ENCODE measurements at places on chromosomes 7 and 10. TPM values are rescaled to one million over a fixed set of nuclear protein-coding genes. Genes with fewer than 3 reads are reported as not detected.
A peak's percentile ranks its signal among the peaks of the same experiment; 100 is the strongest.

DNA sequence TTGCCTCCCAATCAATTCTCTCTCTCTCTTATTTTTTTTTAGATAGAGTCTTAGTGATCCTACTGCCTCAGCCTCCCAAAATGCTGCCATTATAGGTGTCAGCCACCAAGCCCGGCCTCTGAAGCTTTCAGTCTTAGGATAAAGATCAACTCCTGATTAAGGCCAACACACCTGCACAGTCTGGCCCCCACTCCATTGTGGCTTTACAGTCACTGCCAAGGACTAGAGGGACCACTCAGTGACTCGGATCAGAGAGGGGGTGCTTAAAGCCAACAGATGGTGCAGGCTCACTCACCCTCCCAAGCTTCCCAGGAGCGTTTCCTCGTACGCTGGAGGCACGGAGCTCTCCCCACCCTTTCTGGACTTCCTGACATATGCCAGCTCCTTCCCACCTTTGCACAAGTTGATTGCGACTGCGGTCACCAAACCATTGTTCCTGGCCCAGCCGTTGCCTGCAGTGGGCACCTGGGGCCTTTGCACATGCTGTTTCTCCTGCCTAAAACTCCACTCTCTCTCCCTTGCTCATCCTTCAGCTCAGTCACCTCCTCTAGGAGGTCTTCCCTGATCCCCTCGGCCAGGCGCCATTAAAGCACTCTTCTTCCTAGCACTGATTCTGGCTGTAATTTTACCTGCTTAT is 1.7 kb upstream of the CDH23 start:
- H3K36me3 ChIP-seq, result no peaks in the 10 kb centered on the region
- no peak overlapping the region for H3K4me3 ChIP-seq
- DNase-seq, result no peak
- H3K27ac ChIP-seq, result no peak overlapping the region
- peaks cover 17% of the 10 kb centered on the region for H3K4me1 ChIP-seq

DNA sequence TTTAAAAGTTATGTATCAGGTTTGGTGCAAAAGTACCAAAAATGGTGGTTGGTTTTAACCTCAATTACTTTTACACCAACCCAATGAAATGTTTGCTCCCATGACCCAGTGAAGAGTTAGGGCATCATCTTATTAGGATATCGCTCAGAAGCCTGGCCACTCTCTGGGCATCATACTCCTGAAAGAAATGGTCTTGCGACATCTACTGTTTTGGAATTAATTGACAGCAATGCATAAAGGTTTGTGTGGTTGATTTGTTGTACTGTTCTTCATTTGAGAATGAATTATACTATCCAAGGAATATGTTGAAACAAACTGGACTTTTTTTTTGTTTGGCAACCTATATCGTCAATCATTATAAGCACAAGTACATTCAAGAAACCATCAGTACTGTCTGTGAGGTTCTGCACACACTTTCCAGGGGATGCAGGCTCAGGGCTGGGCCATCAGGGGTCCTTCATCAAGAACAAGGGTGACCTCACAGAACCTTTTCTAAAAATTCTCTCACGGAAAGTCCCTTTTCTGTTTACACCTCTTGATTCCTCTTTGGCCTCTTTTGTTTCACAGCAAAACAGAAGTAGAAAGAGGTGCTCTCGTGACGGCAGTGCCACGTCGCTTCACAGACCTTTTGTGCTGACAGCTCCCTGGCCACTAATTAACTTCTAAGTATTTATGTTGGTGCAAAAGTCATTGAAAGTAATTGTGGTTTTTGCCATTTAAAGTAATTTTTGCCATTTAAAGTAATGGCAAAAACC is 117.2 kb upstream of the KLF6 start:
- H3K4me3 ChIP-seq, result no peak overlapping the region
- H3K27me3 ChIP-seq, result no peaks in the 10 kb centered on the region
- H3K27ac ChIP-seq, result no peak overlapping the region
- H3K36me3 ChIP-seq, result no peaks in the 10 kb centered on the region

DNA sequence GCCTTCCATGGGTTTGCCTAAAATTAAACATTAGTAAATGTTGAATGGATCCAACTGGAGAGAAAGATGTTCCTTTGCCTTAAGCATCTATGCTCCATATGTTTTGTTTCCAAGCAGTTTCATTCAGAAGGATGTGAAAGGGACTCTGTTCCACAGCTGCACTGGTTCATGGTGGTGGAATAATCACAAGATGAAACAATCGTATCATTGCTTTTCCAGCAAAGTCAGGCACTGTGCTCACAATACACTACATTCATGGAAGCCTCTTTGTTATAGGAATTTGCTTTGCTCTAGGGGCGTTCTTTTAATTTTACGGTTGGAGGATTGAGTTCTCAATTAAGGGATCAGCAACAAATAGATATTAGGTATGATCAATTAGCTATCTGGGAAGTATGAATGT is 33.8 kb downstream of the RAMP3 start:
- H3K27ac ChIP-seq, result no peak overlapping the region
- H3K27me3 ChIP-seq, result no peaks in the 10 kb centered on the region
- DNase-seq, result no peak
- no peaks in the 10 kb centered on the region for H3K36me3 ChIP-seq

- H3K4me1 ChIP-seq, result no peaks in the 10 kb centered on the region
- no peak overlapping the region for H3K4me3 ChIP-seq
- DNase-seq, result no peak
- no peaks in the 10 kb centered on the region for H3K36me3 ChIP-seq
- H3K27me3 ChIP-seq, result no peaks in the 10 kb centered on the region
Observed at GRCh38 chr7:134535272-134535918, 8.0 kb downstream of the AKR1B10 start.

DNA sequence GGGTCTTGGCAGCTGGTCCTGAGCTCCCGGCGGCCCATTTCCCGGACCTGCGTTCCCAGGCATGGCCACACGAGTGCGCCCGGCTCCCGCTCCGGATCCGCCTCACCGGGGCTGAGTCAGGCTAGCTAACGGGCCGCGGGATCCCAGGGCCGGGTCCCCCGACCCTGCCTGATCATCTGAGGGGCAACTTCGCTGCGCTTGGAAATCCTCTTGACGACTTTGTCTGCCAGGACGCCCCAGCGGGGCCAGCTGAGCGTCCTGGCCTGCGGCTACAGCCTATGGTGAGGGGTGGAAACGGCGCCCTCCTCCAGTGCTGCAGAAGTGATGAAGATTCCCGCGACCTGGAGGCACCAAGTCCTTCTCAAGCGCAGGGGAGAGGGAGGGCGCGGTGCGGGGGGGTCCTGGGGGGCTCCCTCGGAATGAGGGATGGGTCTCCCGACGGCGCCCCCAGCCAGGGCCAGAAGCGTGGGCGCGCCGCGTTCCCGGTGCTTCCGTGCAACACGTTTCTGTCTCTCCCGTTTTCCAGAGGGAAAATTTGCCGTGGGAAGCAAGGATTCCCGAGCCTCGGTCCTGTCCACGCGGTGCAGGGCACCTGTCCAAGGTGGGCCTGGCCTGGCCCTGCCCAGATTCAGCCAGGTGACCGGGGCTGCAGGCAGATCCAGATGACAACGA is 212.4 kb downstream of the CCSER2 start:
- peak; percentile 89 for DNase-seq
- peak overlapping the region; percentile 46 for H3K4me3 ChIP-seq
- no peaks in the 10 kb centered on the region for H3K4me1 ChIP-seq
- H3K36me3 ChIP-seq, result no peaks in the 10 kb centered on the region

DNA sequence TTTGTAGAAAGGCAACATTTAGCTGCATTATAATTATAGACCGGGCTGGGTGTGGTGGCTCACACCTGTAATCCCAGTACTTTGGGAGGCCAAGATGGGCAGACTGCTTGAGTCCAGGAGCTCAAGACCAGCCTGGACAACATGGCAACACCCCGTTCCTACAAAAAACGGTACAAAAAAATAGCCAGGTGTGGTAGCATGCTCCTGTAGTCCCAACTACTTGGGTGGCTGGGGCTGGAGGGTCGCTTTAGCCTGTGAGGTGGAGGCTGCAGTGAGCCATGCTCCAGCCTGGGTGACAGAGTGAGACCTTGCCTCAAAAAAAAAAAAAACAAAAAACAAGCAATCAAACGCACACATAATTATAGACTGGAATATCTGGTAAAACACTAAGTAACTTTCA is 5.0 kb downstream of the YWHAG start:
- no peak for DNase-seq
- no peak overlapping the region for H3K4me3 ChIP-seq
- peaks cover 26% of the 10 kb centered on the region for H3K4me1 ChIP-seq
- H3K27ac ChIP-seq, result no peak overlapping the region
- H3K36me3 ChIP-seq, result peaks cover 37% of the 10 kb centered on the region

GRCh38 chr7:50206453-50207250 is 97.9 kb upstream of the IKZF1 start:
- no peaks in the 10 kb centered on the region for H3K36me3 ChIP-seq
- H3K27me3 ChIP-seq, result no peaks in the 10 kb centered on the region
- no peaks in the 10 kb centered on the region for H3K4me1 ChIP-seq
- H3K27ac ChIP-seq, result no peak overlapping the region

- no peaks in the 10 kb centered on the region for H3K27me3 ChIP-seq
- no peaks in the 10 kb centered on the region for H3K36me3 ChIP-seq
- DNase-seq, result no peak
Observed at GRCh38 chr7:88046839-88047573, 113.0 kb downstream of the ADAM22 start.

DNA sequence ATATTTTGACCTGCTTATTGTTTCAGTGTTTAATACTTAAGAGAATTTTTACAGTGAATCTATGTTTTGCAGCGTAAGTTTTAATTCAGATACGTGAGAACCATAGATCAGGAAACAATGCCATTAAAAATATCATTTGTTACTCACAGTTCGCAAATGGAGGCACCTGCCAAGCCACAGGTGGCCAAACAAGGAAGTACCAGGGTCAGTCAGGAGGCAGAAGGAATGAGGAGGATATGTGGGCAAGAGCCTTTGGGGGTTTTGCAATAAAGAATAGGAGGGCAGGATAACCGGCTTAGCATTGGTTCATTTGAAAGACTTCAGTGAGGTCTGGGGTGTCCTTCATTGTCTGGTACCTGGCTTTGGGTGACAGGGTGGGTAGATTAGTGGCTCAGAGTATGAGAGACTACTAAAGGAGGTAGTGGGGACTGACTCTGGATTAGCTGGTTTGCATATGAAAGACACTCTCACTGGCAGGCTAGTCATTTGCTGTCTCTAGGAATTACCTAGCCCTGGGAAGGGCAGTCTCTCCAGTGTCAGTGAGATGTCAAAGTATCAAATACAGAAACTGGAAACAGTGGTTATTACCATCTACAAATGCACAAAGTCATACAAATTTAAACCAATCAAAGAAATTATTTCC is 132.2 kb upstream of the CAV2 start:
- H3K4me1 ChIP-seq, result peaks cover 10% of the 10 kb centered on the region
- no peak overlapping the region for H3K4me3 ChIP-seq
- H3K27ac ChIP-seq, result no peak overlapping the region
- H3K36me3 ChIP-seq, result no peaks in the 10 kb centered on the region

GRCh38 chr7:88842201-88842600 is 46.7 kb upstream of the TEX47 start:
- no peaks in the 10 kb centered on the region for H3K27me3 ChIP-seq
- no peaks in the 10 kb centered on the region for H3K36me3 ChIP-seq
- no peak overlapping the region for H3K27ac ChIP-seq

DNA sequence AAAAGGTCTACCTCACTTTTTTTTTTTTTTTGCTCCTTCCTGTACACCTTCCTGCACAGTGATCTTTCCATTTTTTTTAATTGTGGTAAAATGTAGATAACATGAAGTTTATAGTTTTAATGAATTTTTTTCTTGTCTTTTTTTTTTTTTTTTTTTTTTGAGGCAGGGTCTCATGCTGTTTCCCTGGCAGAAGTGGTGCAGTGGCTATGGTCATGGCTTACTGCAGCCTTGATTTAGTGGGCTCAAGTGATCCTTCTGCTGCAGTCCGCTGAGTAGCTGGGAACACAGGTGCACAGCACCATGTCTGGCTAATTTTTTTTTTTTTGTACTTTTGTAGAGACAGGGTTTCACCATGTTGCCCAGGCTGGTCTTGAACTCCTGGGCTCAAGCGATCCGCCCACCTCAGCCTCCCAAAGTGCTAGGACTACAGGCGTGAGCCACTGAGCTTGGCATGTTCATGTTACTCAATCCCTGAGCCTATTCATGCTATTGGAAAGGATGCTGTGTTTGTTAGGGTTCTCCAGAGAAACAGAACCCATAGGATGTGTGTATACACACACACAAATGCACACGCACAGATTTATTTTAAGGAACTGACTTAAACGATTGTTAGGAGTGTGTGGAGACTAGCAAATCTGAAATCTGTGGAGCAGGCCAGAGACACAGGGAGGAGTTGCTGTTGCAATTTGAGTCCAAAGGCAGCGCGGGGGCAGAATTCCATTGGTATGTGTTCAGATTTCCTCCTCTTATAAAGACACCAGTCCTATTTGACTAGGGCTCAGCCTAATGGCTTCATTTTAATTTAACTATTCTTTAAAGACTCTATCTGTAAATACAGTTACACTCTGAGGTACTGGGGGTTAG is 29.1 kb downstream of the GALNT11 start:
- no peaks in the 10 kb centered on the region for H3K36me3 ChIP-seq
- peaks cover 18% of the 10 kb centered on the region for H3K4me1 ChIP-seq
- DNase-seq, result no peak

- no peak overlapping the region for H3K27ac ChIP-seq
- no peaks in the 10 kb centered on the region for H3K27me3 ChIP-seq
- no peak overlapping the region for H3K4me3 ChIP-seq
- no peaks in the 10 kb centered on the region for H3K36me3 ChIP-seq
Observed at GRCh38 chr10:112208292-112208691, 24.7 kb upstream of the GPAM start.

DNA sequence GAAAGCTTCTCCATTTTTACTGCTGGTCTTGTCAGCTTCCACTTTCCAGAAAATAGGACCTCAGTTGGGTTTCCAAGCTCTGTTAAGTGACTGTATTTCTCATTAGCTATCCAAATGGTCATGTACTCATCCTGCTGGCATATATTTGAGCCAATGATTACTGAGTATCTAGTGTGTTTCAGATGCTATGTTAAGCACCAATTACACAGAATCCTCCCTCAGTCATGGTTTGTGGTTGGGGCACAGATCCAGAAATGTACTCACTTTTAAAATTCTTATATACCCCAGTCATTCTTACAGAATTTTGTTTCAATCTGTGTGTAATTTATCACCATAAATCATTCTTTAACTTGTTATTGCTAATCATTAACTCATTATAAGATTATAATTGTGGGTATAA is 362.3 kb upstream of the MTPN start:
- no peak for DNase-seq
- H3K27me3 ChIP-seq, result no peaks in the 10 kb centered on the region
- H3K27ac ChIP-seq, result no peak overlapping the region

The GBX1 gene
- total RNA-seq, result not detected

The AKR1C3 gene
- 1.9 TPM for total RNA-seq

The NACAD gene
- 0.39 TPM for total RNA-seq

Measured in neural progenitor cell (in vitro differentiated cells).